ENCODE measurements at places on chromosomes 6 and 20. TPM values are rescaled to one million over a fixed set of nuclear protein-coding genes. Genes with fewer than 3 reads are reported as not detected.

DNA sequence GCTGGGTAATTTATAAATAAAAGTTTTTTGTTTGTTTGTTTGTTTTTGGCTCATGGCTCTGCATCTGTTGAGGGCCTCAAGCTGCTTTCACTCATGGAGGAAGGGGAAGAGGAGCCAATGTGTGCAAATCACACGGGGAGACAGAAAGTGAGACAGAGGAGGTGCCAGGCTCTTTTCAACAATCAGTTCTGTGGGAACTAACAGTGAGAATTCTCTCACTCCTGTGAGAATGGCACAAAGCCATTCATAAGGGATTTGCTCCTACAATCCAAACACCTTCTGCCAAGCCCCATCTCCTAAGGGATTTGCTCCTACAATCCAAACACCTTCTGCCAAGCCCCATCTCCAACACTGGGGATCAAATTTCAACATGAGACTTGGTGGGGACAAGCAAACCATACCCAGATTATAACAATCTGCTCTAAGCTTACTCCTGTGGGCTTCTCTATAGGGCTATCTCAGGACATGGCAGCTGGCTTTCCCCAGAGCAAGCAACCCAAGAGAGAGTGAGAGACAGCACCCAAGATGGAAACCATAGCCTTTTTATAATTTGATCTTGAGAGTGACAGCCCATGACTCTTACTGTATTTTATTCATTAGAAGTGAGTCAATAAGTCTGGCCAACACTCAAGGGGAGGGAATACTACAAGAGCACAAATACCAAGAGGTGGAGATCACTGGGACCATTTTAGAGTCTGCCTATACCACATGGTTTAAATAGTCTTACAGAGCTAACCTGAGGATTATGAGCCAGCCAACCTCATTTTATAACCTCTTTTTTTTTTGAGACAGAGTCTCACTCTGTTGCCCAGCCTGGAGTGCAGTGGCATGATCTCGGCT lies 22.8 kb upstream of the LRRC1 start:
- no peak overlapping the region for H3K4me3 ChIP-seq
- no peaks in the 10 kb centered on the region for H3K4me1 ChIP-seq
- no peak for DNase-seq
- no peak overlapping the region for H3K27ac ChIP-seq
- H3K36me3 ChIP-seq = no peaks in the 10 kb centered on the region

DNA sequence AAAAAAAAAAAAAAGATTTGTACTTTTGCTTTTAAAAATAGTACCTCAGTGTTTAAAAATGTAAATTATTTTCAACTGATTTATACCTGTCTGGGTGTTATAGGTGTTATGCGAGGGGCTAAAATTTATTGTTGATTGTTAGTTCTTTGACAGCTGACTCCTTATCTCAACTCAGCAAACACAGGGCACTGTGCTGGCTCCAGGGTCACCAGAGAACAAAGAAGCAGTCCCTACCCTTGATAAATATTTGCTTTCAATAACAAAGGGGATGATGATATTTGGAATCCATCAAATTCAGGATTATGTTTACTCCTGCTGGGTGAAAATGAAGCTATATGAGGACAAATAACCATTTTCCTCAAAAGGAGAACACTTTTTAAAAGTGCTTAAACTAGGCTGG lies 34.2 kb upstream of the KAT14 start:
- no peaks in the 10 kb centered on the region for H3K27me3 ChIP-seq
- no peak for DNase-seq
- H3K36me3 ChIP-seq = no peaks in the 10 kb centered on the region
- no peaks in the 10 kb centered on the region for H3K4me1 ChIP-seq
- no peak overlapping the region for H3K4me3 ChIP-seq

GRCh38 chr6:13303668-13304017 lies 24.7 kb downstream of the TBC1D7 start:
- H3K27ac ChIP-seq = peak overlapping the region; percentile 78
- DNase-seq = peak; percentile 62
- H3K36me3 ChIP-seq = peaks cover 14% of the 10 kb centered on the region
- H3K4me1 ChIP-seq = peaks cover 41% of the 10 kb centered on the region
- no peaks in the 10 kb centered on the region for H3K27me3 ChIP-seq

The ZBP1 gene
- 36.9 TPM for total RNA-seq

- H3K4me3 ChIP-seq = no peak overlapping the region
- H3K36me3 ChIP-seq = no peaks in the 10 kb centered on the region
- no peaks in the 10 kb centered on the region for H3K27me3 ChIP-seq
- H3K4me1 ChIP-seq = no peaks in the 10 kb centered on the region
Measured at GRCh38 chr6:31918069-31918720, 9.3 kb upstream of the C2 start.

GRCh38 chr20:15122613-15123012 lies 785.2 kb upstream of the FLRT3 start:
- no peak overlapping the region for H3K4me3 ChIP-seq
- no peaks in the 10 kb centered on the region for H3K36me3 ChIP-seq
- H3K27ac ChIP-seq = no peak overlapping the region
- no peaks in the 10 kb centered on the region for H3K4me1 ChIP-seq
- DNase-seq = no peak

GRCh38 chr6:16222826-16223225 lies 15.6 kb upstream of the GMPR start:
- no peak overlapping the region for H3K4me3 ChIP-seq
- no peaks in the 10 kb centered on the region for H3K36me3 ChIP-seq
- no peaks in the 10 kb centered on the region for H3K4me1 ChIP-seq
- no peak overlapping the region for H3K27ac ChIP-seq

All from B cell (primary cell).